Fibroblast of villous mesenchyme (primary cell): ENCODE measurements at places on chromosomes 2 and 18. TPM values are rescaled to one million over a fixed set of nuclear protein-coding genes. Genes with fewer than 3 reads are reported as not detected.

CLASP1 gene
- total RNA-seq, result 47.4 and 58.3 TPM in 2 replicates

SLC35F5 gene
- total RNA-seq, result 186 and 312 TPM in 2 replicates

TMEM247 gene
- 0.32 TPM in 1 of 2 replicates, not detected in the other for total RNA-seq

ACMSD gene
- not detected in 2 replicates for total RNA-seq

LYPD6 gene
- 4.3 and 5.2 TPM in 2 replicates for total RNA-seq

CIDEA gene
- total RNA-seq, result not detected in 2 replicates

DNA sequence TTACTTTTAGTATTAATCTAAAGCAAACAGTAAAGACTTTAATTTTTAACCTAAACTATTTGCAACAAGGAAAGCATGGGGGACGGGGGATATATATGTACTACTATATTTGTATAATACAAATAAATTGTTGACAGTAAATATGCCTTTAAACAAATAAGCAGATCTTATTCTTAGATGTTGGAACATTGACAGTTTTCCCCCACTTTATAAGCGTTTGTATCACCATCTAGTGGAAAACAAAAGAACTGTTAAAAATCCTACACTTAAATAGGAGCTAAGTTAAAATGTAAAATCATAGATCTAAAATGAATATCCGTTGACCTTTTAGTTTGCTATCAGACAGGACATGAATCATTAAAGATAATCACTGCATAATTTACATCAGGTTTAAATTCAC, 50.0 kb downstream of the RBBP8 start:
- peak; percentile 68 for DNase-seq

DNA sequence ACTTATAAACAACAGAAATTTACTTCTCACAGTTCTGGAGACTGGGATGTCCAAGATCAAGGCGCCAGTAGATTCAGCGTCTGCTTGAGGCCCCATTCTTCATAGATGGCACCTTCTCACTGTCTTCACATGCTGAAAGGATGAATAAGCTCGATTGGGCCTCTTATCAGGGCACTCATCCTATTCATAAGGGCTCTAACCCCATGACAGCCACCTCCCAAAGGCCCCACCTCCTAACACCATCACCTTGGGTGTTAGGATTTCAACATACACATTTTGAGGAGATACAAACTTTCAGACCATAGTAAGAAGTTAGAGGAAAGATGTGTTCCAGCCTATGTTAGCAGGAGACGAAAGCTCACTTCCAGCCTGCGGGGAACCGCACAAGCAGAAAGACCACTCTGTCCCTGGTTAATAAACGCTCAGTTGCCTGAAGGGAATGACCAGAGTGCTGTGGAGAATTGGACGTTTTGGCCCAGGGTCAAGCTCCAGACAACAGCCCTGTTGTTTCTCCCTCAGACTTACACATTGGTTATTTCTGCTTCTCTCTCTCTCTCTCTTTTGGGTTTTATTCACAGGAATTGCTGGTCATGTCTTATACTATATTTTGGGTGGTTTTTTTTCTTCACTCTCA, 90.3 kb downstream of the MAPRE2 start:
- no peak for DNase-seq

DNA sequence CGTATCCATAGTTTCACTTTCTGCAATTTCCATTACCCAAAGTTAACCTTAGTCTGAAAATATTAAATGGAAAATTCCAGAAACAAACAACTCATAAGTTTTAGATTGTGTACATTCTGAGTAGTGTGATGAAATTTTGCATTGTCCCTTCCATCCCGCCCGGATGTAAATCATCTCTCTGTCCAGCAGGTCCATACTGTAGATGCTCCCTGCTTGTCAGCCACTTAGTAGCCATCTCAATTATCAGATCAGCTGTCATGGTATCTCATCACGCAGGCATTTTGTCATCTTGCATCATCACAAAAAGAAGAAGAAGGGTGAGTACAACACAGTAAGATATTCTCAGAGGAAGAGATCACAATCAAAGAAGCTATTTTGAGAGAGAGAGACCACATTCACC, 185.0 kb upstream of the STK17B start:
- DNase-seq, result no peak

- DNase-seq, result no peak
These were observed 542.6 kb upstream of the KLHL29 start for GRCh38 chr2:22842205-22842869.

- DNase-seq, result peak; percentile 81
These were observed 16.1 kb downstream of the TGIF1 start for GRCh38 chr18:3466045-3466444.

DNA sequence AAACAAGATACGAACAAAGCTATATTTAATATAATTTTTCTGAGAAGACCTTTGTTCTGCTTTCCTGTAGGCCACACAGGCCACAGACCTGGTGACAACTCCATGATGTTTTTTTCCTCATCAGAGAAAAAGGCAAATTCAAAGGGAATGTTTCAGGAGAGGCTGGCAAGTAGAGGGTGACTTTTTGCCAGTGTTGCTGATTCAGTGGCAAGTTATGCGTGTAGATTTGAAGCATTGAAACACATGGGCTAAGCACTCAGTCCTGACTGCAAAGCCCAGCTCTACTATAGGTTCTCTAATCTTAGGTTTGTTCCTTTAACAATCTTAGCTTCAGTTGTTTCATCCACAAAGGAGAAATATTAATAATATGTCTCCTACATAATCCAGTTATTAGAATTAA, 499.8 kb downstream of the SUCLG1 start:
- DNase-seq, result no peak

- DNase-seq, result no peak
These were observed 41.7 kb downstream of the MYO7B start for GRCh38 chr2:127577208-127577475.

DNA sequence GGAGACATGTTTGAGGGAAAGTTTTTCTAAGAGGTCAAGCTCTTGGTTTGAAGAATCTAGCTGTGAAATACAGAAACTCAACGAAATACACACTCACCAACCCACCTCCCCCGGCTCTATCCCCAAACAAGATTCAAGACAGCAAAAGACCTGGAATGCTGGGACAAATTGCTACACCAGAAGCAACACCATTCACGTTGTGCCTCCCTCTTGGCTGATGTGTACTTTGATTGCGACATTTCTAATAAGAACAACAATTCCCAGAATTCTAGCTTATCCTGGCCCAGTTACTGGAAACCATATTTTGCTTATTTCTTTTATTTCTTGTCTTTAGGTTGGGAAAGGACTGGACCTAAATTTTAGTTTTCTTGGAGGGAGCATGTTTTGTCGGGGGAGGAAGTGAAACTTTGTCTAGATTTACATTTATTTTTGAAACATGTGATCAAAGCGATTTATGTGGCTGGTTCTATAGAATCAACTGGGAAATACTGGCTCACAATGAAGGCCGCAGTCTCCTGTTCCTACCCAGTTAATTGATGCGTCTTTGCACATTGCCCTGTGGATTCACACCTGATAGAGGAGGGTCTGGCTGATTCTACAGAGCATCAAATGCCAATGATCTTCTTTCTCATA, 29.6 kb upstream of the LPIN1 start:
- DNase-seq, result peak; percentile 79

DNA sequence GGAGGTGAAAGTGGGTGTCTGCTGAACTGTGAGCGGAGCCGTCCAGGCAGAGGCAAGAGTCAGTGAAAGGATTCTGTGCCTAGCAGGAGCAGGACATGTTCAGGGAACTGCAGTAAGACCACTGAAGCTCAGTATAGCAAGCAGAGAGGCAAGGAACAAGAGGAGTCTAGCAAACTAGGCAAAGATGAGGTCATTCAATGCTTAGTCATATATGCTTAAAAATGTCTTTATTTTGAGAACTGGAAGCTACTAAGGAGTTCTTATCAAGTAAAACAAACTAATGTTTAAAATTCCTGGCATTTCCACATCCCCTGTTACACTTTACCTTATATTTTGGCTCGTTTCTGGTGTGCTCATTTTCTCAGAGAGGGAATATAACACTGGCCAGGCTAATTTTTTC, 913.4 kb downstream of the CBLN2 start:
- no peak for DNase-seq

GRCh38 chr2:231923951-231924888, 2.0 kb downstream of the NPPC start:
- DNase-seq, result no peak

DNA sequence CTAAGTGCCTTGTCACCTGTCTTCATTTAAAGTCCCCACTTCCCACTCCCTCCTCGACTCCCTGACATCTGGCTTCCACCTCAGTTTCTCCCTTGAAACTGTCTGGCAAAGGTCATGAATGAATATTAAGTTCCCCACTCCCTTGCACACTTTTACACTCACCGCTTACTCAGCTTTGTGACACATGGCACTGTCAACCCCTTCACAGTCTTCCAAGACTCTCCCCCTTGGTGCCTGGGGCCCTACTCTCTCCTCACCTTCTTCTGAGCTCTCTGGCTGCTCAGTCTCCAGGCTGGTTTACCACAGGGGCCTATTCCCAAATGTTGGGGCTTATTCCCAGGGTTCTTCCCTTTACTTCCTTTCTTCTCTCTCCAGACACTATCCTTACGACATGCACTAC, 17.9 kb upstream of the PTPN4 start:
- no peak for DNase-seq
